ENCODE measurements at places on chromosomes 5 and 9. TPM values are rescaled to one million over a fixed set of nuclear protein-coding genes. Genes with fewer than 3 reads are reported as not detected.

Gene TSTD2
- total RNA-seq = 27.2 TPM

DNA sequence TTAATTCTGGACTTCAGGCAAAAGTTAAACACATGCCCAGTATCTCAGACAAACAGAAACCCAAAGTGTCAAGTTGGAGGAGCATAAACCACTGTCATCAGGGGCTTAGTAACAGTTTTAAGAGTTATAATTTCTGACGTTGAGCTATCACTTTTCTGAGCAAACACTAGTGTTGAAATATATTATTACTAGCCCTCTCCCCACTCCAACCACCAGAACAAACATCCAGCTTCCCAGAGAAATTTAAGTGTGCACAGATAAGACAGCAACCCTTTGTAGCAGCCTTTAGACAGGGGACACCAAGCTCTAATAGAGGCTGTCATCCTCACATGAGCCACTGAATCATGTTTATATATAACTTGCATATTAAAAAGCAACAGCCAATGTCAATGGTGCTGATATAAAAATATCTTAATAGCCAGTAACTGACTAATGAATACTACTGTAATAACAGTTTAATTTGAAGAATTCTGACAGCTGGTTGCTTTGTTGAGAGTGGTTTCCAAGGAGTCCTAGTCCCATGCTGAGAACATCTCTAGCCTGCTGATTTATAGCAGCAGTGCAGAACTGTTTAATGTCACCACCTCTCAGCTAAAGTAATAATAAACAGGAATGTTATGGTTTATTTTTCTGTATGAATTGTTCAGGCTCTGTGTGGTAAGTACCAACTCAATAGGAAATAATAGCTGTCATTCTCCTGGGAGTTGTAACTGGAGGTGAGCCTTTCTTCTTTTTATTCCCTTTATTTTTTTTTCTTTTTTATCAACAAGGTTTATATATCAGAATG, 528.7 kb upstream of the ZNF608 start:
- H3K36me3 ChIP-seq = no peaks in the 10 kb centered on the region
- no peak overlapping the region for H3K27ac ChIP-seq
- no peak for DNase-seq
- peaks cover 5% of the 10 kb centered on the region for H3K4me1 ChIP-seq

DNA sequence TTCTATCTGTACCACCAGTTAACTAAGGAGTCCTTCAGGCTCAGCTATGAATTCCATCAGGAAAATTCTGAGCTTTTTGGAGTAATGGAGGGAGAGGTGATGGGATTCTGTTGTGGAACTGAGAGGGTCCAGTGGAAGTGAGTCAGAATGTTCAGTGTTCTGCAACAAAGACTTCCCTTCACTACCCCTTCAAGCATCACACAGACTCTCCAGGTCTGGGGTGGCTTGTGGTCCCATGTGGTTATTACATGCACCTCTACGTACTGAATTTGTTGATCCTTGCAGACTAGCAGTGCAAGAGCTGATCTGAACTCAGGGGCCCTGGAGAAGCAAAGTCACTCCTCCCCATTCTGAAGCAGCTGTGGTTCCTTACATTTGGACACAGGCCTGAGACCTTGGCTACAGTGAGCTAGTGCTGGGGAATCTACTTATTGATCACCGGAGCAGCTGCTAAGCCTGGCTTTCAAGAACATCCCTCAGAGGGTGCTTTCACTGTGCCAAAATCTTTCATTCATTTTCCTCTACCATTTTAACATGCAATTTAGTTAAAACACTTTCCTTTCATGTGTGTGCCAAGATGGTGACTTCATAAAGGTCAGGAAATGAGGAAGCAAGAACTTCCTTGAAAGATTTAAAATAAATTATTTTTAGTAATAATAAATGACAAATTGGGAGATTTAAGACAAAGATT, 75.0 kb upstream of the TNC start:
- H3K4me1 ChIP-seq = no peaks in the 10 kb centered on the region
- no peaks in the 10 kb centered on the region for H3K36me3 ChIP-seq
- H3K27ac ChIP-seq = no peak overlapping the region
- no peak overlapping the region for H3K4me3 ChIP-seq
- no peak for DNase-seq

DNA sequence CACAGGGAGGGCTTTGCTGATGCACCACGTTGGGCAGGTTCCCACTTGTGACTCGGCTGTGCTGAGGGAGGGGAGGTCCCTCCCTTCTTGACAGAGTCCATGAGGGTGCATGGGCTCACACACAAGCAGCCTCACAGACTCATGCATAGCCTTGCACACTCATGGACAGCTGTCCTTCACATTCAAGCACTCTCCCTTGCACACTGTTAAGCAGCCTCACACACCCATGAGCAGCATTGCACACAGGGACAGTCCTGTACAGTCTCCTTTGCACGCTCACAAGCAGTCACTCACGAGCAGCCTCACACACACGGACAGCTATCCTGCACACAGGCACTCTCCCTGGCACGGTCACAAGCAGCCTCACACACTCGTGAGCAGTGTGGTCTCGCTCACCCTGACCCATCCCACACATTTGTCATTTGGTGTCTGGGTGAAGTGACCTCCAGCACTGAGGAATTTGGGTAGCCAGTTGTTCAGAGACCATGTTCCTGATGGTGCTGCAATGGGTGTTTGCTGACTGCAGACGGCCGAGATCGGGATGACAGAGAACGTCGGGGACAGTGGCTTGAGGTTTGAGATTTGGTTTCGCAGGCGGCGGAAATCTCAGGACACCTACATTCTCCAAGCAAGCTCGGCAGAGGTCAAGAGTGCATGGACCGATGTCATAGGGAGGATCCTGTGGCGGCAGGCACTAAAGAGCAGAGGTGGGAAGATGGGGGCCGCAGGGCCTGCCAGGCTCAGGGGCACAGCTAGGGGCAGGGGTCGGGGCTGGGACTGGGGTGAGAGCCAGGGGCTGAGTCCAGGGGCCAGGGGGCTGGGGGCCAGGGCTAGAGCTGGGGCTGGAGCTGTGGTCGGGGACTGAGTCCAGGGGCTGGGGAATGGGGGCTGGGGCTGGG, 17.7 kb upstream of the LRRC14B start:
- H3K4me1 ChIP-seq = no peaks in the 10 kb centered on the region
- H3K4me3 ChIP-seq = no peak overlapping the region
- peak; percentile 72 for DNase-seq
- H3K27ac ChIP-seq = no peak overlapping the region
- no peaks in the 10 kb centered on the region for H3K27me3 ChIP-seq

Gene PPIC
- 52.5 TPM for total RNA-seq

- H3K4me1 ChIP-seq = no peaks in the 10 kb centered on the region
- no peak for DNase-seq
- H3K4me3 ChIP-seq = no peak overlapping the region
- no peak overlapping the region for H3K27ac ChIP-seq
Observed at GRCh38 chr9:130904070-130905044, 7.7 kb upstream of the QRFP start.

- H3K36me3 ChIP-seq = no peaks in the 10 kb centered on the region
- no peaks in the 10 kb centered on the region for H3K4me1 ChIP-seq
- DNase-seq = no peak
Observed at GRCh38 chr5:68329554-68330255, 114.1 kb downstream of the PIK3R1 start.

DNA sequence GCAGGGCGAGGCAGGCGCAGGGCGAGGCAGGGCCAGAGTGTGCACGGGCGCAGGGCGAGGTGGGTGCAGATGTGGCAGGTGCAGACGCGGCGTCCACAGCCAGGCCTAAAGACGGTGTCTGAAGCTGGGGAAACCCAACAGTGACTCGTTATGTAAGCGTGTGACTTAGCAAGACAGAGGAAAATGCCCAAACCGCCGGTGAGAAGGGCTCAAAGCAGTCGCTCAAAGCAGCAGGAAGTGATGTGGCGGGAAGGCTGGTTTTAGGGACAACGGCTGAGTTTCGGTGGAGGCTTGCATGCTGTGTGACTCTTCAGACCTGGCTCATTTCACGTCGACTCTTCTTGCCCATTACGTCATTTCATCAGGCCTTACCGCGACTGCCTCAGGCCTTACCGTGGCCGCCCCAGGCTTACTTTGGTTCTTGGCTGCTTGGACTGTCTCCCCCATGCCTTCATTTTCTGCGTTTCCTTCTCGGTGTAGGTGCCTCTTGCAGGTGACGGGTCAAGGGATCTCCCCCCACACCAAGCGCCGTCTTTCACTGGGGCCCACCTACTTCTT, 50.5 kb upstream of the EXOC3 start:
- no peaks in the 10 kb centered on the region for H3K27me3 ChIP-seq
- H3K4me1 ChIP-seq = no peaks in the 10 kb centered on the region
- no peak overlapping the region for H3K27ac ChIP-seq
